ENCODE measurements at places on chromosomes 7 and 10. TPM values are rescaled to one million over a fixed set of nuclear protein-coding genes. Genes with fewer than 3 reads are reported as not detected.

Gene HPSE2
- not detected for total RNA-seq

Gene ACSM6
- not detected for total RNA-seq

Gene OR2A12
- not detected for total RNA-seq

Gene CRYGN
- 0.41 TPM for total RNA-seq

Gene CFTR
- 0.11 TPM for total RNA-seq

Gene NCAPG2
- 3.7 TPM for total RNA-seq

Gene UNCX
- total RNA-seq, result not detected

Gene CCL24
- total RNA-seq, result not detected

Gene BAMBI
- total RNA-seq, result 15.4 TPM

Gene CALML3
- total RNA-seq, result not detected

Gene RHOBTB1
- 16.6 TPM for total RNA-seq

Gene ZNF365
- total RNA-seq, result 0.60 TPM

Gene OGDHL
- 4.5 TPM for total RNA-seq

Gene RTKN2
- total RNA-seq, result not detected

Gene OR9A2
- total RNA-seq, result not detected

Gene GRK5
- 52.8 TPM for total RNA-seq

Data from left ventricle myocardium inferior (tissue), 1 donor.